ELF-1 (cell line): ENCODE measurements at places on chromosomes 1 and 21.

DNA sequence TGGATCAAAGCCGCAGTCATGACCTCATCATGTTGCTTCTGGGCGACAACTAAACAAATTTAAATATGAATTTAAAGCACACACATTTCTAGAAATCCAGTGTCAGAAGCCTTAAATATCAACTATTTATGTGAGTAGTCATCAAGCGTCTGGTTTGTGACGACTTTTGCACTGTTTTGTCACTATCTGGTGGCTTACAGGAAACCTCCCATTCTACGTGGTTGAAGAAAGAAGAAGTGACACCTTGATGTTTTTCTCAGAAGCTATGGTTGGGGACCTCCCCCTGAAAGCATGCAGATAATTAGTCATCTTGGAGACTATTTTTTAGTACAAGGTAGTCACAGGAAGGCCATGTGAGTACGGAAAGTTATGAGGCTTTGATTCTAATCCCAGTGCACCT is 58.5 kb downstream of the TENT5C start:
- no peak for DNase-seq

DNA sequence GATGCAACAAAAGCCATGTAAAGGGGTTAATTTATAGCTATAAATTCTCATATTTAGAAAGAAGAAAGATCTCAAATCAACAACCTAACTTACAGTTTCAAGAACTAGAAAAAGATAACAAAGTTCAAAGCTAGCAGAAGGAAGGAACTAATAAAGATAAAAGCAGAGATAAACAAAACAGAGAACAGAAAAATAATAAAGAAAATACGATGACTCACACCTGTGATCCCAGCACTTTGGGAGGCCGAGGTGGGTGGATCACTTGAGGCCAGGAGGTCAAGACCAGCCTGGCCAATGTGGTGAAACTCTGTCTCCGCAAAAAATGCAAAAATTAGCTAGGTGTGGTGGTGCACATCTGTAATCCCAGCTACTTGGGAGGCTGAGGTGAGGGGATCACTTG is 12.4 kb upstream of the TMEM183A start:
- no peak for DNase-seq

- no peak for DNase-seq
Measured at GRCh38 chr1:45518910-45519309, 2.8 kb downstream of the PRDX1 start.

DNA sequence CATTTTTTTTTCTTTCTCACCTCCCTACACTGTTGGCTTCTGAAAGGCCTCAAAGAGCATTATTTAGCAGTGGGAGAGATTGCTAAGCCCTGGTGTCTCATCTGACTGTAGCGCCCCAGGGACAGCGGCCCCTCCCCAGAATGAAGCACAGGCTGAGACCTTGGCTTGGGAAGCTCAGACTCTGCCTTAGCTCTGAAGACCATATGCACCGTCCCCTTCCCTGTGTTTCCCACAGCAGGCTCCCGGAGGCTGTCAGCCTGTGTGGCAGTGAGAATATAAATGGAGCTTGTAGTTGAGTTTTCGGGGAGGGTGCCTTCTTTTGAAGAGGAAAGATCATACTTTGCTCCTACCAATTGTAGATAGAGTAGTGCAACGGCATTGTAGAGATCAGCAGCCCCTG is 25.3 kb downstream of the SMYD2 start:
- DNase-seq = no peak

DNA sequence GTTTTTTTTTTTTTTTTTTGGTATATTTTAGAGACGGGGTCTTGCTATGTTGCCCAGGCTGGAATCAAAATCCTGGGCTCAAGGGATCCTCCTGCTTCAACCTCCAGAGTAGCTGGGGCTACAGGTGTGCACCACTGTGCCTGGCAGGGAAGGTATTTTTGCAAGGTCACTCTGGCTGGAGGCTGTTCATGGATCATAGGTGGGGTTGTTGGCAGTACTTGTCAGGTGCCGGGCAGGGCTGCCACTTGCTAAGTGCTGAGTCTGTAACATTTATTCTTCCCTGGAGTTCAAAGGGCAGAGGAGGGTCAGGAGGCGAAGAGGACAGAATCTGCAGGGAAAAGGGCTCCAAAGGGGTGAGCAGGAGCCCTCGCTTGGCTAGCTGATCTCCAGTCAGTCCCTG is 24.1 kb downstream of the A3GALT2 start:
- no peak for DNase-seq

DNA sequence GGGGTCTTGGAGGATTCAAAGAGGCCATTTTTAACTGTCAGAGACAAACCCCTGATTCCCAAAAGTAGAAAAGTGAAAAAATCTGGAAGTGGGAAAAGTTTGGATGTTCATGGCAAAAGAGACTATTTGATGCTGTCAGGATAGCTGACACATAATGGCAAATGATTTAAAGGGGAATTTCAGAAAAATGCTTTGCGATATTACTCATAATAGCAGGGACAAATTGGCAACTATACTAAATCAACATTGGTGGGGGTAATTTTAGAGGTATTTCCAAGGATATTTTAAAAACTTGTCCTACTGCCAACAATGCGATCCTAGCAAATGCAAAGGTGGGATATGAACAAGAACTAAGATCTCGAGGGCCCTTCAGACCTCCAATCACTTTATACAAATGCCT is 5.3 kb upstream of the GSTM4 start:
- no peak for DNase-seq
